ENCODE measurements at places on chromosomes 11 and 22.
A peak's percentile ranks its signal among the peaks of the same experiment; 100 is the strongest.

DNA sequence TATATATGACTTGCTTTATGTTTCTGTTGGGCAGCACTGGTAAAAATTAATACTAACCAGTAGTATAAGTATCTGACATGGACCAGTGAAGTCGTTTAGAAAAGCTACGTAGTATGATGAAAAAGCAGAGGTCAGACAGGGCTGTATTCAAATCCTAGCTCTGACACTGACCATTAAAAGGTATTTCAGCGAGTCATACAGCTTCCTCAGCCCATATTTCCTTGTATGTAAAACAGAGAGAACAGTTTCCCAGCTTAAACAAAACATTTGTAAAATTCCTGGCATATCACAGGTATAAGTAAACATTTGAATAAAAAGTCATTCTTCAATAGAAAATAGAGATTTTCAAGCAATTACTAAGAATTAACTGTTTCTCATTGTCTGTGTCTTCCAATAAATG is 4.2 kb downstream of the NOX4 start:
- no peak for DNase-seq

- DNase-seq: peak; percentile 24
Measured at GRCh38 chr11:43790444-43790794, 90.2 kb upstream of the ALKBH3 start.

DNA sequence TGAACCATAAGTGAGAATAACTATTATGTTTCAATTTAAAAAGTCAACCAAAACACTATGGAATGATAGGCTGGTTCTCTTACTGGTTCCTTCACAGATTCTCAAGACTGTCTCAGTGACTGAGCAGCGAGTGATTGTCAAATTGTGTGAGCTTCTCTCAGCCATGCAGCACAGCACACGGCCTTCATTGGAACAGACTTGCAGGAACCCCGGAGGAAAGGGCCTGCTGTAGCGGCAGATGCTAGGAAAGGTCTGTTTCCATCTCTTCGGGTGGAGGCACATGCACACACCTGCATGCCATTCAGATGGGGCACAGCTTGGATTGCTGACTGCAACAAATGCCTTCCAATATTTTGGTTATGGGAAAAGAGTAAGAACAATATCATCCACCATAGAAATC is 741.8 kb downstream of the OPCML start:
- no peak for DNase-seq

- DNase-seq: no peak
Measured at GRCh38 chr11:73532310-73532709, 65.6 kb downstream of the FAM168A start.

DNA sequence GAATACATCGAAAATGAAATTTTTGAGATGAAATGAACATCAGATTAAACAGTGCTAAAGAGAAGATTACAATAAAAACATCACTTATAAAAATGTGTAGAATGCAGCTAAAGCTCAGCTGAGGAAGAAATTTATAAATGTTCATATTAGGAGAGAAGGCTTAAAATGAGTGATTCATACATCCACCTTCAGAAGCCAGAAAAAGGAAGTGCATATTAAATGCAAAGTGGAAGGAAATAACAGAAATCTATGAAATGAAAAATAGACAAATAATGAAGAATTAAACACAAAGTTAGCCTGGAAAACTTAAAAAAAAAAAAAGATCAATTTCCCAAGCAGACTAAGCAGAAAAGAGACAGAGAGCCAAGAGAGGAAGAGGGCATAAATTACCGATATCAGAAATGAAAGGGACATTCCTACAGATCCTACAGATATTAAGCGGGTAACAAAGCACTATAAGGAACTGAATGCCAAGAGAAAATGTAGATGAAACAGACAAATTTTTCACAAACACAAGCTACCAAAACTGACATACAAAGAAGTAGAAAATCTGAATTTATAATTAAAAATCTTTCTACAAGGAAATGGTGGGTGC is 7.2 kb upstream of the MOB2 start:
- no peak for DNase-seq

DNA sequence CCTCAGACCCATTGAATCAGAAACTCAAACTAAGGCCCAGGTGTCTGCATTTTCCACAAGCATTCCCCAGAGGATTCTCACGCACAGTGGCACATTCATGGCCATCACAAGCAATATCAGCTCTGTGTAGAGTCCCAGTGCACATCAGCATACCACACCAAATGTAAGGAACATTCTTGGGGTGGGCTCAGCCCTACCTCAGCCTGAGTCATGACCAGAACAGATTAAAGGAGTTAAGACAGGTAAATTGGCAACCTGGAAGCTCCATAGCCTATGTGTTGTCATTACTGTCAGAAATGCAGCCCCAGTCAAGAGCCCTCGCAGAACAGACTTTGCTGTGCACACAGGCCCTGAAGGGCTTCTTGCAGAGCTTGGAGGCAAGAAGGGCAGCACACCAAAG is 53.1 kb downstream of the OPCML start:
- DNase-seq: no peak

DNA sequence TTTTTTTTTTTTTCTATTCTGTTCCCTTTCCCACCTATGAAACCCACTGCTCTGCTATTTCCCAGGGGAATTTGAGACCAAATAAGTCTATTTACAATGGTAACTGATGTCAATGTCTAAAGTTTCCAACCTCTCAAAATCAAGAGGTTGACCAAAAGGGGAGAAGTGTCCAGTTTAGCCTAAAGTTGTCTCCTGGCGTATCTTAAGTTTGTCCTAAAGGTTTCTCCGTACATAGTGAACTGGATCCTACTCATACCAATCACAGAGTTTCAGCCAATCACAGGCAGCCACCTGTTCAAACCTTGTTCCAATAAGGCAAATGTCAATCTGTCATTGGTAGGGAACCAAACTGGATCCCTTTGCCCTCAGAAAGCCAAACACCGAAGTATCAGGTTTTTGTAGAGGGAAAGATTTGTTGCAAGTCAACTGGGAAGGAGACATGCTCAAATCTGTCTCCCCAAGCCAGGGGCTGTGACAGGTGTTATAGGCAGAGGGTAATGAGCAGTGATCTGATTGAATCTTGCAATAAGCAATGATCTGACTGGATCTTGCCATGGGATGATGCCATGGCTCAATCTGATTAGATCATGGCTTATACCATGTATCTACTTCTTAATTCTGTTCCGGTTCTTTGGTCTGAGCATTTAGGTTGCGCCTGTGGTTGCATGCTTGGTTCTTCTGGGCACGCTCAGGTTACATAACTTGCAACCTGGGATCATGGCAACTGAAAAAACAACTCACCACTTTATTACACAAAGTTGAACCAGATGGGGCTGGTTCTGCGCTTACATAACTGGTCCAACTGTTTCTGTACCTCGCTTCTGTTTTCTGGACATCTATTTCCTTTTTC is 1.1 kb upstream of the VPS37C start:
- DNase-seq: no peak

DNA sequence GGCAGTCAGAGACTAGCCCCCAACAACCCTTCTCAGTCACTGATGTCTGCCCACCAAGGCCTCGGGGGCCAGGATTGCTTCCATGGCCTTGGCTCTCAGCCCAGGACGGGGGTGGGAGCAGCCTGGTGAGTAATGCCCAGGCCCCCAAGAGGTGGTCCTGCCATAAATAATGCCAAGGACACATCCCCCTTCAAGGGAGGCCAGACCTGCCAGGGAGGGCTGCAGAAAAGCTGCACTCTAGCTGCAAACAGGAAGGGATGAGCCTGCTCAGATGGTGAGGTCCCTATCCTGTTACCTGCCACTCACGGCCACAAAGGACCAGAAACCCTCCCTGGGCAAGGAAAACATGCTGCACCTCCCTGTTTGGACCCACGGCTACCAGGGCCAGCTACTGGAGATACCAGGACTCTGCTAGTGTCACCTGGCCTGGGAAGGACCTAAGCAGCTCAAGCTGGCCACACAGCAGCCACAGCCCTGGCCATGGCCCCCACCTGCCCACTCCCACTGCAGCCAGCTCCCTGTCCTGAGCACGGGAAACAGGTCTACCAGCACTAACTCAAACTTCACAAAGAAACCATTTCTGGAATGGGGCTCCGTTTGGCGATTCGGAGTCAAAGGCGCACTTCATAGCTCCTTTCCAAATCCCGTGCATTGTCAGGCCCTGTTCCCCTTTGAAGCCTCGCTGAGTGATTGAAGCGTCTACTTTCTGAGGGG is 12.1 kb downstream of the GNB1L start:
- DNase-seq: no peak

DNA sequence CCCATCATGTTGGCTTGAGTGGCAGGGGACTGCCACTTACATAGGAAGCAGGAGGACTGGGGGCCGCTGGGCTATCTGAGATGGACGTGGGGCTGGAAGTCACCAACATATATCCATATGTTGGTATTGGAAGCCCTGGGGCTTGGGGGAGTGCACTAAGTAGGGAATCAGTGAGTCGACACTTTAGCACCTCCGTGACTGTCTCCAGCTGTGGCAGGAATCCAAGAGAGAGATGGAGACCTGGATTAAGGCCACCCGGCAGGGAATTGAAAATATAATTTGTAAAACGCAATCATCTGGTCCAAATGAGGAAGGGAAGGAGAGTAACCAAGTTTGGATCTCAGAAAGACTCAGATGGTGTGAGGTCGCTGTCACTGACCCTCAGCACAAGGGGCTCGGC is 68.4 kb downstream of the ELFN2 start:
- DNase-seq: no peak

- DNase-seq: no peak
Measured at GRCh38 chr11:10722307-10722706, 28.7 kb upstream of the CTR9 start.

- DNase-seq: no peak
Measured at GRCh38 chr11:126413843-126414405, 58.4 kb downstream of the ST3GAL4 start.

DNA sequence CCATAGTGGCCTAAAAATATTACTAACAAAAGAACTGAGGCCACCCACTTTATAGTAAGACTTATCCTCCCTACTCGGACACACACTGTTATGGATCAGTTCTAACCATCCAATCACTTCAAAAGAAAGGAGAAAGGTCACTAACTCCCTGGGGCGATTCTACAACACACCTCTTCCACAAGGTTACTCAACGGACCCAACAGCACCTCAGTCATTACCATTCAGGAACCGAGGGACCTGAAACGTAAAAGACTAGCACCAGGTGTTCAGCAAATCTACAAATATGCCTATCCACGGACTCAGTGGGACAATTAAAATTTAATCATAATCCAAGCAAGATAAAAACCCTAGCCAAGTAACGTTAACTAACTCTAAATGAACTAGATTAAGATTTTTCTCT is 1.6 kb downstream of the HNRNPUL2 start:
- DNase-seq: no peak

- no peak for DNase-seq
Measured at GRCh38 chr22:30556388-30556787, 9.8 kb upstream of the SEC14L6 start.

GRCh38 chr11:19160847-19161246 is 40.9 kb downstream of the CSRP3 start:
- no peak for DNase-seq

- DNase-seq: no peak
Measured at GRCh38 chr11:102240502-102240901, 76.8 kb upstream of the BIRC3 start.

DNA sequence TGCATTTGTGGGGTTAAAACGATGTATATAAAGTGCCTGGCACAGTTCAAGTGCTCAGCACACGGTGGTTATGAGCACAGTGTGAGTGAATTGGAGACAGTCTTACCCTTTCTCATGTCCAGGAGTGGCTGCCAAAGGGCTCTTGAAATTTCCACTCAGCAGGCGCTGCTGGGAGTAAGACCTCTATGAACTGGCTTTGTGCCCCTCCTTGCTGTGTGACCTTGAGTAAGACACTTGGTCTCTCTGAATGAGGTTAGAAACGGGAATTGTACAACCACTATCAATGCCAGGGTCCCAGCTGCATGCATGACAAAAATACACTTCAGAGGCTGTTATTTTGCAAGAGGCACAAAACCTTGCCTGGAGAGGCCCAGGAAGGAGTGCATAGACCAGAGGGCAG is 86.6 kb downstream of the TSPAN18 start:
- no peak for DNase-seq

- DNase-seq: no peak
Measured at GRCh38 chr22:42726811-42727210, 6.1 kb upstream of the A4GALT start.

GRCh38 chr11:33402066-33402465 is 144.9 kb downstream of the HIPK3 start:
- no peak for DNase-seq

- no peak for DNase-seq
Measured at GRCh38 chr11:103907136-103907535, 129.3 kb upstream of the DDI1 start.

- DNase-seq: no peak
Measured at GRCh38 chr11:112277029-112277428, 16.4 kb upstream of the PLET1 start.

DNA sequence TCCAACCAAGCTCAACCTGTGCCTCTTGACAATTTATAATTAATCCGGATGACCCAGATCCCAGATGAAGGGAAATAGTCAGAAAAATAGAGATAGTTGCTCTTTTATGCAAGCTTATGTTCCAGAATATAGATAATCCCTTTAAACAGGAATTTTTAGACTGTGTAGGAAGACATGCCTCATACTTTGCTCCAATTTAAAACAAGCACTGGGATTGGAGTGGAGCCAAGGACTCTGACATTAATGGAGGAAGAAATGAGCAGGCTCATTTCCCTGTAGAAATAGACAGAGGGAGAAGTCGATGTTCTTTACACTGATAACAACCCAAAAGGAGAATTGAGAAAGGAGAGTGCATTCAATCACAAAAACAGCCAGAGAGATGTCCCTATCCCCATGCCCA is 70.1 kb upstream of the LRRC55 start:
- no peak for DNase-seq

DNA sequence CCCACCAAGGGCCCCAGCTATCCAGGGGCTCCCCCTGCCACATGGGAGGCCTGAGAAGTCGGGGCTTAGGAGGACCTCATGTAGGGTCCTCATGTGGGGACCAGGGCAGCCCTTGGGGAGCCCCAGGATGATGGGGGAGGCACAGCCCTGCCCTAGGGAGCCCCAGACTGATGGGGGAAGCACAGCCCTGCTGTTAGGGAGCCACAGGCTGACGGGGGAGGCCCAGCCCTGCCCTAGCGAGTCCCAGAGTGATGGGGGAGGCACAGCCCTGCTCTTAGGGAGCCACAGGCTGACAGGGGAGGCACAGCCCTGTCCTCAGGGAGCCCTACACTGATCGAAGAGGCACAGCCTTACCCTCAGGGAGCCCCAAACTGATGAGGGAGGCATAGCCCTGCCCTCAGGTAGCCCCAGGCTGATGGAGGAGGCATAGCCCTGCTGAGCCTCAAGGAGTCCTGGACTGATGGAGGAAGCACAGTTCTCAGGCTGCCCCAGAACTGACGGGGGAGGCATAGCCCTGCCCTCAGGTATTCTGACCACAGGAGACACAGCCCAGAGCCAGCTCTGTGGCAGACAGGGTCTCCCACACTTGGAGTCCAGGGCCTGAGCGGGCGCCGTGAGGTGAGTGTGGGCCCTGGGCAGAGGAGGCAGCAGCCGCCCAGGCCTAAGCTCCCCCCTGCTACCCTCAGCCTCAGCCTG is 10.8 kb downstream of the PRR33 start:
- DNase-seq: no peak

All from fibroblast of the conjunctiva (primary cell).